Anterior cingulate cortex (tissue), 58 donors: ENCODE measurements at places on chromosomes 6 and 20.
A peak's percentile ranks its signal among the peaks of the same experiment; 100 is the strongest.

DNA sequence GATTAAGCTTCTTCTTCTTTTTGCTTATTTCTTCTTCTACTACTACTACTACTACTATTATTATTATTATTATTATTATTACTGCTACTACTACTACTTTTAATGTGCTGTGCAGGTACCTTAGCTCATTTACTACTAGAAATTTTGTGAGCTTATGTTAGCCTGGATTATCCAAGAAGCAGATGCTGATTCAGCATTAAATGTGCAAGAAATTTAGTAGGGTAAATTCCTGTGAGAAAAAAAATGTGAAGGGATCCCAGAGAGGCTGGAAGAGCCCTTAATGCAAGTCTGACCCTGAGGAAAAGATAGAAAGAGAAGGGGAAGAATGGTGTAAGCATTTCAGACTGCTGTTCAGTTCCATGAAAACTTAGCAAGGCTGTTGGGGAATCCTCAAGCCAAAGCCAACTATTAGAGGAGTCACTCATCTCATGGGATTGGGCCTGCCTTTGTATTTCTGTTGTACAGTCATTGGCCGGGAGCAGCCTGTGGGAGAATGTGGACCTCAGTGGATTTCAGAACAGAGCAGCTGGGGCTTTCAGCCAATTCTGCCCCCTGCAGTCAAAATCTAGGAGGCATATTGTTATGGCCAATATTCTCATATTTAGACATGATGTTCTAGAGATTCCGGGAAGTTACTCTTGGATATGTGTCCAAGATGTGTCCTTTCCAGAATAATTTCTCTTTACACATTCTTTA, 37.2 kb upstream of the TSPYL1 start:
- DNase-seq = no peak

GRCh38 chr6:132133736-132134445, 182.7 kb upstream of the CCN2 start:
- DNase-seq = no peak

- DNase-seq = no peak
These were observed 131.1 kb upstream of the MYLIP start for GRCh38 chr6:15997586-15998388.

DNA sequence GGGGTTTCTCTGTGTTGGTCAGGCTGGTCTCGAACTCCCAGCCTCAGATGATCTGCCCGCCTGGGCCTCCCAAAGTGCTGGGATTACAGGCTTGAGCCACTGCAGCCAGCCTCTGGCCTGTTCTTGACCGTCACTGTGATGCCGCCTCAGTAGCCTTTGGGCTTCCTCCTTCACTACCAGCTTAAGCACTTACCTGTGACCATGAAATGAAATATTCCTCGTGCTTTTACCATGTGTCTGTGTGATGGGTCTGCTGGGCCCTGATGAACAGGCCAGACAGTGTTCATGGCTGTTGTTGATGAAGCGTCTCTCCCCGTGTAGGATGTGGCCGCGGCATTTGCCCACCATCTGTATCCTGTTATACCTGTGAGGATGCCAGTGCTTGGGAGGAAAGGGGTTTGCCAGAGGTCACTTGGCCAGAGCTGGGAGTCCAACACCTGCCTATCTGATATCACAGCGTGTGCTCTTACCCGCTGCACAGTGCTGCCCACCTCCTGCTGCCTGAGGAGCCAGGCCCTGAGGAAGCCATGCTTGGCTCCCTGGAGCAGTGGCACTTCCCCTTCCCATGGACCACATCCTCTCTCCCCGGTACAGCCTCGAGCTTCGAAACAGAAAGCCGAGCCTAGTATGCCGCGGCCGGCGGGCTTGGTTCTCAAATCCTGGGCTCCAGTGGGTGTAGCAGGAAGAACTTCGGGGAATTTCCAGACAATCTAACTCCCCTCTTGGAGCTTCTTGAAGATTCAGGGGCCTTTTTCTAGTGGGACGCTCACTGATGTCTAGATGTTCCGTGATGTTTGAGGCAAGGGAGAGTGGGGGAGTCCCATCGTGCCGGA, 167.9 kb downstream of the ZDHHC14 start:
- no peak for DNase-seq

DNA sequence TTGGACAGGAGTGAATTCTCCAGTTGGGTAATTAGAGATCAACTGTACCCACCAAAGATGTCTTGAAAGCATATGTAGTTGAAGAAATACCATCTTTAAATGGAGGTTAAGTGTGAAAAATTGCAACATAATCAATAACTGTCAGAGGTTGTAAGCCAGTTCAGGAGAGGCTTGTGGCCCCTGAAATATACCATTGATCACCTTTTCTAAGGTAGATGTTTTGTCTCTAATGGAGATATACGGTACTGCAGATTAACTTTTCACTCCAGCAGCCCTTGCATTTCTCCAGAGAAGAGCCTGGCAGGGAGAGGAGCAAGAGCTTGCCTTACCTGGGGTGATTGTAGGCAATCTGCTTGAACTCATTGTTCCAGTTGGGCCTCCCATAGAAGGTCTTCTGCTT, 48.8 kb downstream of the NOX3 start:
- DNase-seq = no peak

GRCh38 chr6:56520218-56520617, 122.5 kb downstream of the DST start:
- no peak for DNase-seq

- no peak for DNase-seq
These were observed 22.3 kb upstream of the CEP162 start for GRCh38 chr6:84249724-84250123.

DNA sequence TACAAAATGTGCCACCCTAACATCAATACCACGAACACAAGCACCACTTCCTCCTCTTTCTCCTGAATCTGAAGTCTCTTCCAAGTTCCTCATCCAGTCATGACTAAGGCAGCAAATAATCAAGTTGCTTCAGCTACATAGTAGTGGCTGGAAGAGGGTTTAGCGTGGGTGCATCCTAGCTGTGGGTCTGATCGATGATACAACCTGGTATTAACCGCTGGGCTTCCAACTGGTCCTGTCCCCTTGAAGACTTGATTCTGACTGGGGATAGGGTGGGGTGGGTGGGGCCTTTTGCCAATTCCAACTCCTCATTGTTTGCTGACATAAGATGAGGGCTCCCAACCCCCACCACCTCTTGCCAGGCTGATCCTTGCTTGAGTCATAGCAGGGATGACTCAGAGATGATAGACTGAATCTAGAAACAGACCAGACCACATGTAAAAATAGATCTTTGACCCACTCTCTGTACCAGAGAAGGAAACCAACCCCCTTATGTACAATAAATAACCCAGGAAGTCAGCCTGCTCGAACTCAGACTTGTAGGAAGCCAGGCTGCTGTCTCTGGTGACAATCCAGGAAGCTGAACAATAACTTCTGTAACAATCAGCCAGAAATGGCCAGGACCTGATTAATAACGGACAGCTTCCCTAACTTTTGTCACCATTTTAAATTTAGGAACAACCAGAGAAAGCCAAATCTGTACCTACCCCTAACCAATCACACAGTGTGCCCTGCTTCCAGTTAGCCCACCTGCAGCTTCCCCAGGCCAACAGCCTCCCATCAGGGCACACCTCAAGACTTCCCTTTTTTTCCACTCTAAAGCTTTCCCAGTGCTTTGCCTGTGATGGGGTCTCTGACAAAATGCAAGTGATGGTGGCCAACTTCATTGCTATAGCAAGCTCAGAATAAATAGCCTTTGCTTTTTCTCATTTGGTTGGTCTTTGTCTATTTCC, 68.9 kb upstream of the FAM184A start:
- DNase-seq = peak; percentile 6

DNA sequence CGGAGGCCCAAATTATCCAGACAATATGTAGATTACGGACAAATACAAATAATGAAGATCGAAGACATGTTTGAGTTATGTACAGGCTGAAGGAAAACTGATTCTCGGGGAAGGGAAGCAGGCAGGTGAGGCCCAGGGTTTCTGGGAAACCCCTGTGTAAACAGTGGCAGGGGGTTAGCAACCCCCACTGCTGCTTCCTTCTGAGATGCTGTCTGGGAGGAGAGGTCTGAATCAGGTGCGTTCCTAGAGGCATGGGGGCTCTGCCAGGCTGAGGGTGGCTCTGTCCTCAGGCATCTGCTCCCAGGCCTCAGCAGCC, 7.2 kb upstream of the MDGA1 start:
- DNase-seq = no peak

- no peak for DNase-seq
These were observed 173.7 kb downstream of the PHACTR1 start for GRCh38 chr6:12890171-12890790.

- DNase-seq = no peak
These were observed 437.4 kb upstream of the NRSN1 start for GRCh38 chr6:23688650-23689049.

DNA sequence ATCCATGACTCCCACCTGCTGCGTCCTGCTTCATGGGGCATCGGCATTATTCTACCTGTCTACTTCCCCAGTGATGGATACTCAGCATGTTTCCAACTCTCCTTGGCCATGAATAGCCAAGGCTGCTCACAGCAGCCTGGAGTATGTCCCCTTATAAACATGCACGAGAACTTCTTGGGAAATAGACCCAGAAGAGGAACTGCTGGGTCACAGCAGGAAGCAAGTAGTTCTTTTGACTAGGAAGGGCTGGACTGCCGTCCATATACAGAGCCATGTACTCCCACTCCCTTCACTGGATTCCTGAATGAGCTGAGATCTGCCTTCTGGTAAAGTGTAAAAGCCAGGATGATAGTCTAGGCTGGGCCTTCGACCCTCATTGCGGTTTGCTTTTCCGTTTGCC, 106.3 kb upstream of the KCNK16 start:
- DNase-seq = no peak

DNA sequence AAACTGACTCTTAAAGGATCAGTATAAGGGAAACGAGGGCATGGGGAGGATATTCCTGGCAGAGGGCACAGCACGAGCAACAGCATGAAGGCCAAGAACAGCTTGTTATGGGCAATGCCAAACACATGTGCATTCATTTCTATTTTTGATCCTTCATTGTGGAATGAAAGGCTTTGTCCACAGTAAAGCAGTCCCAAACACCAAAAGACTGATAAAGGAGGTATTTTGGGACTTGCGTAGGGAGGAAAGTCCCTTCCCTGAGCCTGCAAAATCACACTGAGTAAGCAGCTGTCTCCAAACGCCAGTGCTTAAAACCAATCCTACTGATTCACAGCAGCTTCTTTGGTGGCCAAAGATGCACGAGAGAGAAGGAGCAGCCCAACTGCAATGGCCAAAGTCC, 138.2 kb downstream of the UNC5CL start:
- no peak for DNase-seq

DNA sequence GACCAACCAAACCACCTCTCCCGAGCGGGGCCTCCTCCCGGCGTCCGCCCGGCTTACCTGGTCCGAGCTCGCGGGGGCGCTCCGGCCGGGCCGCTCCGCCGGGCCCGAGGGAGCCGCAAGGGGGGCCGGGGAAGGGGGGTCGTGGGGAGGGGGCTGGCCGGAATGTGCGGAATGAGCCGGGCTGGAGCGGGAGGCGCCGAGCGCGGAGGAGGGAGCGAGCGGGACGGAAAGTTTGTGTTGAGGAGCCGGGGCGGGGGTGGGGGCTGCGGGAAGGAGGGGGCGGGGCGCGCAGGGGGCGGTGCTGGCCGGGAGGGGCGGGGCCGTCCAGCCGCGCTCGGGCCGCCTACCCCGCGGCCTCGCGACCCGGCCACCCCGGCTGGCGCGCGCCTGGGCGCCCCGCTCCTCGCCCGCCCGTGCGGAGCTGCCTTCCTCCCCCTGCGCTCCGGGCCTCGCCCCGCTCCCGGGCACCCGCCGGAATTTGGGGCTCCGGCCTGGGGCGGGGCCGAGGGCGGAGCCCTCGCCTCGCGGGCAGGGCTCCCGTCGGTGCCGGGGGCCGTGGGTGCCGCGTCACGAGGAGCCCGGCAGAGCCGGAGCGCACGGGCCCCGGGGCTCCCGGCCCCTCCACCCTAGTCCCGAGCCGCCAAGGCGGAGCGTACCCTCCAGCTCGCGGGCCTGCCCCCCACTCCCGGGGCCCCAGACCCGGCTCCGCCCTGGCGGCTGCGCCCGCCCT, at the start of gene TEAD3:
TSS of gene TEAD3 (minus strand) at position 239 of the 730 bp plus-strand sequence.
- DNase-seq = no peak

DNA sequence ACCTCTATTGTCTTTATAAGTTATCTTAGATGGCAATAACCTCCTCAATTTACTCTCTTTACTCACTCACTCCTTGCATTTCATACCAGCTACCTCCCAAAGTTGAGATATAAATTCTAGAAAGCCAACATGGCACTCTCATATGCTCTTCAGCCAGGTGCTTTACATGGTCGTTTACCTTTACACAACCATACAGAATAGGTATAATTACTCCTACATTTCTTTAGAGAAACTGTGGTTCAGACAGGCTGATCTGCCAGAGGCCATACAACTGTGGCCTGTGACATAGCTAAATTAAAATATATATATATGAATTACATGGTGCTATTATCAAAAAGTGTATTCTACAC, 45.7 kb downstream of the HBS1L start:
- DNase-seq = no peak

- DNase-seq = no peak
These were observed 63.0 kb downstream of the FAM229B start for GRCh38 chr6:112150363-112150762.

DNA sequence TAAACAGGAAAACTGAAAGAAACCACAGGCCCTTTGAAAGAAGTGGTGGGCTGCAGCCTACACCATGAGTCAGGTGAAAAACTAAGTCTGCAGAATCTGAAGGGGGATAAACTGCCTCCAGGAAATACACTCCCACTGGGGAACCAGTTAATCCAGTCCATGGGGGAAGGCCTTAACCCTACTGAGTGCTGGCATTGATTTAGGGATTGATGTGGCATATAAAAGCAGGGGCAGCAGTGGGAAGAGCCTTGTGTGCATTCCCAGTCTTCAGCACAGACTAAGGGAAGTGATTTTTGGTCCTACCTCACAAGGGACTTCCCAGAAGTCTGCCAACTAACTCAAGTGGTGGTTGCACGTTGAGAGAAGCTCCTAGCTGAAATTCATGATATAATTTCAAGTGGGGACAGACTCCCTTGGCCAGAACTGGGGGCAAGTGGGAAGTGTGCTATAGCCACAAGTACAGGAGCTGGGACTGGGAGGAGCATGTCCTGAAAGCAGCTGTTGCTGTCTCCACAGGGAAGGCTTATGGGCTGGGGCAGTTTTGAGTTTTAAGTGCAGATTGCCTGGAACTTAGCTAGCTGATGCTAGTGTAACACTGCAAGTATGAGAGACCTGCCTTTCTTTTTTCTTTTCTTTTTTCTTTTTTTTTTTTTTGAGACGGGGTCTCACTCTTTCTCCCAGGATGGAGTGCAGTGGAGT, 31.2 kb downstream of the CITED2 start:
- DNase-seq = no peak

DNA sequence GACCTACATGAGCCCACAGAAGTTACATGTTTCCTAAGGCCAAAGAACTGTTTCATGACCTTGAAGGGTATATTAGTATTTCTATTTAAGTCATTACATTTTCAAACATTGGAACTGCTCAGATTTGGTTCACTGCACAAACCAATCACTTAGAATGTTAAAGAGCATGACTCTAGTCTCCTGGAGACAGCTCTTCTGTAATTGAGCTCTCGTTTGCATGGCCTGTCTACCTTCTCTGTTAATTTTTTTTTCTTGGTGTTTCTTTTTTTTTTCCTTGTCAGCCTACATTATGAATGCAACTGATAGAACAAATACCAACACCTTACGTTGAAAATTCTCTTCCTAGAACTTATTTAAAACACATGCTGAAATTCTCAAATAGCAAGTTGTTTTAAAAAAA, 860.2 kb upstream of the MAP3K7 start:
- no peak for DNase-seq

- DNase-seq = no peak
These were observed 1.1 kb upstream of the DCBLD1 start for GRCh38 chr6:117481278-117481925.
